ENCODE measurements at places on chromosomes 5 and 9.

DNA sequence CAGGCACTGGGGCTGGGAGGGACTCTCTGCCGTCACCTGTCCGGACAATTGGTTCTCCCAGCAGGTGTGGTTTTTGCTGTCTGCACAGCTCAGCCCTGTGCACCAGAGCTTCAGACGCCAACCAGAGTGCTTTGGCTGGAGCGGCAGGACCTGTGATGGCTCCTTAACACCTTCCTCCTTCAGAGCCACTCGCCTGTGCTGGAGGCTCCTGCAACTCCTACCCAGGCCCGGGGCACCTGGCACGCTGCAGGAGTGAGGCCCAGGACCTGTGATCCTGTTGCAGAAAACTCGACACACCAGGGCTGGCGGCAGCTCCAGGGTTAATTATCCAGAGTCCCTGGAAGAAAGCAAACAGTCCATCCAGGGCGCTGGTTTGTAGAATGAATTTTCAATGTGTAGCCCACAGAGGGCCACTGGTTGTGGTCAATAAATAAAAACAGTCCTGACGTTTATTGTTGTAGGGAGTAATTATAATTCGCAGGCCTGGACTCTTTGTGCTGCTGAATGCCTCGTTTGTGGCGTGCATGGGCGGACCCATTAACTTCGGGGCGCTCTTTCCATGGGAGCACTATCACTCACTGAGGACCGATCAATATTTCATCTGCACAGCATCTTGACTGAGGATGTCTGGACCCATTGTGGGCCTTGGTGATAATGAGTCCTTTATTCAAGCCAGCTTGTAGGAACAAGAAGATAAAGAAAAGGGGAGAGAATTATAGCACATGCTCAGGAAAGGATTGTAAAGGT, 339.7 kb upstream of the IRX4 start:
- DNase-seq: no peak
- no peak overlapping the region for H3K27ac ChIP-seq
- H3K4me3 ChIP-seq: no peak overlapping the region
- H3K36me3 ChIP-seq: no peaks in the 10 kb centered on the region
- no peaks in the 10 kb centered on the region for H3K4me1 ChIP-seq

- H3K27ac ChIP-seq: no peak overlapping the region
- H3K36me3 ChIP-seq: no peaks in the 10 kb centered on the region
- H3K27me3 ChIP-seq: peaks cover 6% of the 10 kb centered on the region
These were observed 27.9 kb upstream of the GOLM1 start for GRCh38 chr9:86126998-86127972.

DNA sequence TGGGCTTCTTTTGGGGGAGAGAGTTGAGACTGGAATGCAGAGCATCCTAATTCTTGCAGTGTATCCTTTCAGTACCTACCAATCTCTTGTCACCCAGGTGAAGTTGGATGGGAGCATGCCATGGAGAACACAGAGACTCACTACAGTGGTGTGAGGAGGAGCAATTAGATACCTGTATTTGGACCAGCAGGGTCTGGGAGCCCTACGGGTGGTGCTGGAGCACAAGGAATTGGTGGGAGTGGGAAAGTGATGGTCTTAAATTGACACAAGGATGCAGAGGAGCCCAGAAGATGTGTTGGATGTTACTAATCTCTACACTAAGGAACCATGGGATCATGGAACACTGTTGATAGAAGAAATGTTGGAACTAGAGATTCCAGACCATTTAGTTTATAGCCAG, 212.7 kb downstream of the CHSY3 start:
- no peaks in the 10 kb centered on the region for H3K4me1 ChIP-seq
- no peak overlapping the region for H3K27ac ChIP-seq
- no peak overlapping the region for H3K4me3 ChIP-seq
- no peak for DNase-seq
- no peaks in the 10 kb centered on the region for H3K27me3 ChIP-seq
- no peaks in the 10 kb centered on the region for H3K36me3 ChIP-seq

GRCh38 chr9:36713515-36714490, 141.1 kb downstream of the MELK start:
- no peaks in the 10 kb centered on the region for H3K4me1 ChIP-seq
- no peak for DNase-seq
- H3K27ac ChIP-seq: no peak overlapping the region
- H3K27me3 ChIP-seq: peaks cover 31% of the 10 kb centered on the region
- no peak overlapping the region for H3K4me3 ChIP-seq

- H3K27me3 ChIP-seq: no peaks in the 10 kb centered on the region
- H3K36me3 ChIP-seq: peaks cover under 1% of the 10 kb centered on the region
- H3K27ac ChIP-seq: no peak overlapping the region
- H3K4me1 ChIP-seq: no peaks in the 10 kb centered on the region
These were observed 1983.5 kb upstream of the C9orf72 start for GRCh38 chr9:29556746-29557145.

DNA sequence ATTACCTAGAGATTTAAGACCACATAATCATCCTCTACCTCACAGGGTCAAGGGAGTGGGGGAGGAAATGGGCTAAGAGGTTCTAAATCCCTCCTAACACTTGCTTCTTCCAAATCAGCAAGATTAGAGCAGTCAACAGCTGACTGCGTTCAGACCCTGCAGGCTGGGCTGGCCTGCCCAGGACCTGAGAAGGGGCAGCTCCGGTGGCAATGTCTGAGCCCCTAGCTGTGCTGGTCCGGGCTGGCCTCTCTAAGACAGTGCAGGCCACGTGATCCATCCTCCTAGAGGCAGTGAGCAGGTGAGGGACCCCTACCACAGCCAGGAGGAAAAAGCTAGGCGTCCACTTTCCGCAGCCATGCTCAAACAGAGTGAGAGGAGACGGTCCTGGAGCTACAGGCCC, at the start of gene KCNV2:
TSS of gene KCNV2 (plus strand) at position 126 of the 400 bp plus-strand sequence. CDS start at position 356, 230 bp downstream.
- DNase-seq: no peak
- H3K4me3 ChIP-seq: no peak within 1 kb of the TSS
- no peaks in the 10 kb centered on the region for H3K4me1 ChIP-seq

GRCh38 chr9:137607141-137607857, 1.8 kb downstream of the ARRDC1 start:
- no peak for DNase-seq
- H3K4me3 ChIP-seq: peak overlapping the region; percentile 79
- peaks cover 23% of the 10 kb centered on the region for H3K4me1 ChIP-seq
- H3K36me3 ChIP-seq: no peaks in the 10 kb centered on the region

DNA sequence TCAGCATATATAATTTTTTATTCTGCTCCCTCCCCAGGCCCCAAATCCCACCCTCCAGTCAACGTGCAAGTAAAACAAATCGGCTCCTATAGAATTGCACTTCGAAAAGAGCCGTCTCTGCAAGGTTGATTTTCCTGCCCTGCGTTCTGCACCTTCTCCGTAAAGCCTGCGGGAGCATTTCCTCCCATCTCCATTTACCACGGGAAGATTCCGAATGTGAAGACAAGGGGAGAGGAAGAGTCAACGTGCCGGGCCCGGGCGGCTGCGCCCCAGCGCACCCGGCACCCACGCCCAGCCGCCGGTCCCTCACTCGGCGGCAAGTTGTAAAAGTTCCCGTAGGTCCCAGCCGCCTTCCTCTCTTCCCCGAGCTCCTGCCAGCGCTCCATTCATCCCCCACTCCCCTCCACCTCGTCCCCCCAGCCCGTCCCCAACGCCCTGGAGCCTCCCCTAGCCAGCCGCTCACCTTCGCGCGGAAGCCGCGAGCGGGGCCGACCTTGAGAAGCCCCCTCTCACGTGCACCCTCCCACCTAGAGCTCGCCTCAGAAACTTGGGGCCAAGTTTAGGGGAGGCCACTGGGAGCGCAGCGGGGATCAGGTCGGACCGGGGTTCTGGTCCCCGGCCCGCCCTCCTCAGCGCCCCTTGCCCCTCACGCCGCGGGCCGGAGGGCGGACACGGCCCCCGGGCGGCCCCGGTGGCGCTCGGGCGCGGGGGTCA, 431 bp downstream of the BNC2 start:
- H3K4me1 ChIP-seq: peaks cover 11% of the 10 kb centered on the region
- H3K36me3 ChIP-seq: no peaks in the 10 kb centered on the region
- DNase-seq: no peak
- peak overlapping the region; percentile 90 for H3K4me3 ChIP-seq

GRCh38 chr9:83701769-83702168, 6.0 kb downstream of the UBQLN1 start:
- no peak overlapping the region for H3K4me3 ChIP-seq
- peaks cover 5% of the 10 kb centered on the region for H3K36me3 ChIP-seq
- DNase-seq: no peak
- no peaks in the 10 kb centered on the region for H3K27me3 ChIP-seq
- H3K27ac ChIP-seq: no peak overlapping the region
- peaks cover 41% of the 10 kb centered on the region for H3K4me1 ChIP-seq

GRCh38 chr5:78760770-78761169, 112.2 kb upstream of the LHFPL2 start:
- H3K27me3 ChIP-seq: peaks cover 11% of the 10 kb centered on the region
- H3K4me3 ChIP-seq: no peak overlapping the region
- H3K4me1 ChIP-seq: no peaks in the 10 kb centered on the region
- no peaks in the 10 kb centered on the region for H3K36me3 ChIP-seq
- H3K27ac ChIP-seq: no peak overlapping the region

DNA sequence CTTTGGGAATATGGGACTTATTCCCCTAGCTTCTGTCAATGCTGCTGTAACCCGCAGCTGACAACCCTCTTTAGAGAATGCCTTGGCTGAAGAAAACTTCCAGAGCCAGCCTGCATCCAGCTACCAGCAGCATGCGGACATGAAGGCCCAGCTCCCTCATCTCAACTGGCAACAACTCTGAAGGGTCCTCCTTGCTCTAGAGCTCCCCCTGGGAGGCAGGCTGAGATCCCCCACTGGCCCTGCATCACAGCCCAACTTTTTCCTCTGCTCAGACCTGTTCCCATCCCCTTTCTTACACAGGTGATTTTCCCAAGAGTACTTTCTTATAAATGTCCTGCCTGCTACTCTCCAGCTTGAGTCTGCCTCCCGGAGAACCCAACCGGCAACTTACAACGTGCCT, 18.7 kb upstream of the WNT8A start:
- H3K27me3 ChIP-seq: no peaks in the 10 kb centered on the region
- no peak for DNase-seq
- no peak overlapping the region for H3K27ac ChIP-seq

DNA sequence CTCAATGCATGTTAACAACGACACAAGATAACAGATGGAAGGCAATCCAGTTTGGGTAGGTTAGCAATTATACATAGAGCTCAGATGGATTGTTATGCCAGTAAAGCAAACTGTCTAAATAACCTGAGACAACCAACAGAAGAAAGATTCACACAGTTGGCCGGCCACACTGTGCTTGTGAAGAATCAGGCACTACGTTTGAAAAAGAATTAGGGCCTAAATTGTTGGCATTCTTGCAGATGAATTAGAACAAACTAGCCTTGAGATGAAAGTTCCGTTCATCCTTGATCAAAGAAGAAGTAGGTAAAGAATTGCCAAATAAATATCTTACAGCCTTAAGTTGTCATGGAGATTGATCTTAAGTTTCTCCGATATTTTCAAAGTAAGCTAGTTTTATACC, 210.6 kb downstream of the CDH18 start:
- H3K27ac ChIP-seq: no peak overlapping the region
- no peak overlapping the region for H3K4me3 ChIP-seq
- H3K36me3 ChIP-seq: peaks cover 5% of the 10 kb centered on the region
- H3K27me3 ChIP-seq: no peaks in the 10 kb centered on the region

DNA sequence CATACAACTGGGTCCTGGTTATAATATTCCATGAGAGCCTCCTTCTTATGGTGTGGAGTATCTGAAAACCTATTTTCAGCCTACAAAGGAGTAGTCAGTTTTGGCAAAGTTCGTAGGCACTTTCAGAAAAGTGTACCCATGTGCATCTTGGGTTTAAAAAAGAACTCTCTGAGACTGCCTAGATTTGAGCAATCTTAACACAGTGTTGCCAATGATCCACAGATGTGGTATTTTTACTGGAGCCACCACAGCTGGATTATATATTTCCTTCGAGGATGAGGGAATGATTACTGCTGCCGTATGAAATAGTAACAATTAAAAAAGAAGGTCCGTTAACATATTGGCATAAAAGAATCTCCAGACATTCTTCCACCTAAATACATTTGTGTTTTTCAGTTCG, 1.1 kb downstream of the PALM2AKAP2 start:
- no peaks in the 10 kb centered on the region for H3K36me3 ChIP-seq
- DNase-seq: no peak
- H3K27me3 ChIP-seq: peaks cover 46% of the 10 kb centered on the region
- H3K4me3 ChIP-seq: no peak overlapping the region
- no peaks in the 10 kb centered on the region for H3K4me1 ChIP-seq
- H3K27ac ChIP-seq: no peak overlapping the region

GRCh38 chr5:98309785-98310598, 463.5 kb upstream of the RGMB start:
- DNase-seq: no peak
- H3K36me3 ChIP-seq: no peaks in the 10 kb centered on the region
- no peak overlapping the region for H3K27ac ChIP-seq
- H3K4me1 ChIP-seq: no peaks in the 10 kb centered on the region
- no peaks in the 10 kb centered on the region for H3K27me3 ChIP-seq
- no peak overlapping the region for H3K4me3 ChIP-seq

DNA sequence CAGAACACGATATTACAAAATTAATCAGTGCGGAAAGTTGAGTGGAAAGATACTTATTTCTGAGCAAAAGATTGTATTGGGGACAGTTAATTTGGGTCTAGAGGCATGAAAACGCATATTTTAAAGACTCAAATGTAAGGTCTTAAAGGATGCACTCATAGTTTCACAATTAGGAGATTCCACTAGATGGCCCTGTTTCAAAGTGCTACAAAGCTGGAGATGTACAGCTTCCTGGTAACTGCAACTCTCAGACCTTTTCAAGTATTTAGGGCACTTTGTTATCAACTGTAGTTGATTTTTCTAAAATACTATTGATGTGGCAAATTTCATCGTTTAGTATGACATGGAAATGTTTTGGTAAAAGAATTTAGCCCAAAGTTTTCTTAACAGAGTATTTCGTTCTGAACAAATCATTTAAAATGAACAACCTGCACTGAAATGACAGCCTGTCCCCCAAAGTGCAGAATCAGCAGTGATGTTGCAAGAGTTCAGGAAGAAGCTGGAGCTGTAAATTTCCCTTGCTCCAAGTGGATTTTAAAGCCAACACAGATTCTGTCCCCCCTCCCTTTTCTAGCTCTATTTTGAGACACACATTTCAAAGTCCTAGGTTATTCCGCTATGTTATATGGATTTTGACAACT, 16.2 kb upstream of the NDUFB6 start:
- H3K4me3 ChIP-seq: no peak overlapping the region
- no peaks in the 10 kb centered on the region for H3K4me1 ChIP-seq
- peaks cover 30% of the 10 kb centered on the region for H3K27me3 ChIP-seq
- no peak overlapping the region for H3K27ac ChIP-seq
- no peaks in the 10 kb centered on the region for H3K36me3 ChIP-seq
- no peak for DNase-seq

DNA sequence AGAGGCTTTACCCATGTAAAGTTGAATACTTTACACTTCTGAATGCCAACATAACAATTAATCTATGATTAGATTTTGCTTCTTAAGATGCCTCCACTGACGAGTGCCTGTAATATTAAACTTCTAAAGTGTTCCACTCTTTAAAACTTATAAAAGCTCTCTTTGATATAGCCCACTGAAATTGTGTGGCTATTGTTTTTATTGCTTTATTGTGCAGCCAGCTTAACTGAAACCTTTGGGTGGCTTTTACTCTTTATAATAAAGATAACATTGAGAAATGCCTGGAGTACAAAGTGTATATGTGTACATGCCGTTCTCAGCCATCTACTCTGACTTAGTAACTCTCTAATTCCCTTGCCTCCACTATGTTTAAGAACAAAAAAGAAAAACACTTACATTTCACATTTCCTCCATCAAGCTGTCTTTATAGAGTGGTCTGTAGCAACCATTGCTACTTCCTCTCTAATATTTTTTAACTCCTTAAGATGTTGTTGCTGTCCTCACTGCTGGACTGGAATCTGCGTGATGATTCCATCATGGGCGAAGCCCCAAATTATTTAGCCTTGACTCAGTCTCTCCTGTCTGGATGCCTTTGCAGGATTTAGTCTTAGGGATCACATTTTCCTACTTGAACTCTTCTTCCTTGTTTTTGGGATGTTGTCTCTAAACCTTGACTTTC, 9.1 kb downstream of the PIK3R1 start:
- no peak for DNase-seq
- H3K27ac ChIP-seq: peak overlapping the region; percentile 88
- peaks cover 71% of the 10 kb centered on the region for H3K4me1 ChIP-seq
- no peaks in the 10 kb centered on the region for H3K27me3 ChIP-seq
